ENCODE measurements at places on chromosomes 7 and 10.
A peak's percentile ranks its signal among the peaks of the same experiment; 100 is the strongest.

DNA sequence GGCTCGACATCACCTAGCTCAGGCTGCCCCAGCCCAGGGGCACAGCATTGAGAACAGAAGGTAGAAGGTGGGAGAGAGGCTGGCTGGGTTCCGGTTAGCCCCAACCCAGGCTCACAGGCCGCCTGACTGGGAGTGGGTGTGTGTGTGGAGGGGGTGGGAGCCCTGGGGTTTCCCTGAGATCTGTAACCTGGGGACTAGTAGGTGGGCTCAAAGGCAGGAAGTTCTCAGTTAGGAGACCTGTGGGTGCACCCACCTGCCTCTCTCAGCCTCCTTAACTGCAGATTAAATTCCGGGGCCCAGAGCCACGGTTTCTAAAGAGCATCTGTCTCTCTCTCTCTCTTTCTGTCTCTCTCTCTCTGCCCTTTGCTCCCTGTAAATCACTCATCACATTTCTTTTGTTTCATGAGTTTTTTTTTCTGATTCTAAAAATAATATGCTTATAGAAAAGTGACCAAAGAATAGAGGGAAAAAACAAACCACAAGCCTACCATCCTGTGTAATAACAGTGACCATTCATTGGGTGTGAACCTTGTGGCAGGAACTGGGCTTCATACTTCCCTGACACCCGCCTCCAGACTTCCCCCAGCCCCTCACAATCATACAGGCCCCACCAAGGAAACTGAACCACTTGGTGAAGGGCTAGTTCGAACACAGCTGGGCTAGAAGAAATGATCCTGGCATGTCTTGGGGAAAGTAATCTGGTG lies 83.4 kb upstream of the SMNDC1 start:
- no peak for DNase-seq

- no peak for DNase-seq
Observed at GRCh38 chr10:69810097-69810496, 8.4 kb downstream of the COL13A1 start.

GRCh38 chr7:132771301-132771730 lies 195.0 kb upstream of the PLXNA4 start:
- no peak for DNase-seq

DNA sequence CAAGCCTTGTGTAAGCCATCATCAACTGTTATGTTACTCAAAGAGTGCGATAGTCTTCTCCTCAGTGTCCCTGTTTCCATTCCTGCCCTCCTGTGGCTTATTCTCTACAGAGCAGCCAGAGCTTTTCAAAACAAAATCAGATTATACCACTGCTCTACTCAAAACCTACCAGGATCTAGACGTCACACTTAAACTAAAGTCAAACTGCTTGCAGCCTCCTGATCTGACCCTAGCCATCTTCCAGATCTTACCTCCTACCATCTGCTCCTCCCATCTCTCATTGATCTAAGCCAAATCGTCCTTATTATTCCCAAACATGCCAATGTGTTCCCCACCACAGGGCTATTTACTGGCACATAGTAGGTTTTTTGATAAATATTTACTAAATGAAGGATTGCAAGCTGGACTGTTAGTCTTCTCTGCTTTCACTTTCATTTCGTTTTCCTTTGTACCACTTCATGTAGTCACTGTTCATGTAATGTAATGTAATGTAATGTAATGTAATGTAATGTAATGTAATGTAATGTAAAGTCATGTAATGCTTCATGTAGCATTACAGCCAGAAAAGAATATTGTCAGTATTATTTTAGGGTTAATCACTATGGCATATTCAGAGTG lies 116.1 kb downstream of the GPR37 start:
- DNase-seq, result no peak

DNA sequence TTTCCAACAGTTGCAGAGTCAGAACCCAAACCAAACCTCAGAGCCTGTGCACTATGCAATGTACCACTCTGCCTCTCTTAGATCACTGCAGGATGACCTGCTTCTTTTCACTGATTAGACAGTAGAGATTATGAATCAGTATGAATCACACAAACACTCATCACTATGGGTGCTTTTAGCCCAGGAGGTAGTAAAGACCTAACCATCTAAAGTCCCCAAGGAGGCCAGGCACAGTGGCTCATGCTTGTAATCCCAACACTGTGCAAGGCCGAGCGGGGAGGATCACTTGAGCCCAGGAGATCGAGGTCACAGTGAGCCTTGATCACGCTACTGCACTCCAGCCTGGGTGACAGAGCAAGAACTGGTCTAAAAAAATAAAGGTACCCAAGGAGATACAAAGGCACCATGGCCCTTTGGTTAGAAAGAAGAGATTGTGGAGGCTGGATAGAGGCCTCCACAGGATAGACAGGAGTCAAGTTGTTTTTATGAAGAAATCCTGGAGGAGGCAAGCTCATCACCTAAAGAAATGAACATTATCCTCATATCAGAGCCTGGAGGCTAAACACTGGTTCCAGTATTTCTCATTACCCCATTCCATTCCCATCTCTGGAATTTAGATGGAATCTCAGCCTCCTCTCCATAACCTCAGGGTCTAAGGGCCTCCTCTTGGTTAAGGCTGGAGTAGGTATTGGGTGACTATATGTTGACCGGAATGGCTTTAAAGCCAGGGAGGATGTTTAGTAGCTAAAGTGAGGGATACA lies 12.9 kb downstream of the SEC31B start:
- DNase-seq, result peak; percentile 89

DNA sequence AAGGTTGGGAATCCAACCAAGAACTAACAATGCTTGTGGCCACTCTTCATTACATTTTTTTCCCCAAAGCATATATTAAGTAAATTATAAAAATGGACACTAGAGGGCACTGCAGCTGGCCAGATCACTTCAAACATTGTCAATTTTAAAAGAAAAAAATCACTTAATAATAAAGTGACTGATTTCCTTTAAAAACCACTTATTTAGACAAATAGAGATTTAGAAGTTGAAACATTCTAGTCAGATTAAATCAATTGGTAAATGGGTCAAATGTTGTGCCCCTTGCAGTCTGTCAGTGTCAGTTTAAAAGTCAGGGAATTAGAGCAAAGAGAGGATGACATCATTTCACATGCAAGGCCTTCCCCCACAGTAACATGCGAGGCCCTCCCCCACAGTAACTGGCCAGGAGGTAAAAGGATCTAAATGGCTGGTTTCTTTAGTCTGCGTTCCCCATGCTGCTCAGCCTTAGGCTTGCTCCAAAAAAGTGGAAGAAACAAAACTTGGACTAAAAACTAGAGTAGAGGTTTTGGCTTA lies 177.9 kb downstream of the SKAP2 start:
- peak; percentile 43 for DNase-seq

- no peak for DNase-seq
Observed at GRCh38 chr7:25665374-25665773, 437.1 kb upstream of the NPVF start.

DNA sequence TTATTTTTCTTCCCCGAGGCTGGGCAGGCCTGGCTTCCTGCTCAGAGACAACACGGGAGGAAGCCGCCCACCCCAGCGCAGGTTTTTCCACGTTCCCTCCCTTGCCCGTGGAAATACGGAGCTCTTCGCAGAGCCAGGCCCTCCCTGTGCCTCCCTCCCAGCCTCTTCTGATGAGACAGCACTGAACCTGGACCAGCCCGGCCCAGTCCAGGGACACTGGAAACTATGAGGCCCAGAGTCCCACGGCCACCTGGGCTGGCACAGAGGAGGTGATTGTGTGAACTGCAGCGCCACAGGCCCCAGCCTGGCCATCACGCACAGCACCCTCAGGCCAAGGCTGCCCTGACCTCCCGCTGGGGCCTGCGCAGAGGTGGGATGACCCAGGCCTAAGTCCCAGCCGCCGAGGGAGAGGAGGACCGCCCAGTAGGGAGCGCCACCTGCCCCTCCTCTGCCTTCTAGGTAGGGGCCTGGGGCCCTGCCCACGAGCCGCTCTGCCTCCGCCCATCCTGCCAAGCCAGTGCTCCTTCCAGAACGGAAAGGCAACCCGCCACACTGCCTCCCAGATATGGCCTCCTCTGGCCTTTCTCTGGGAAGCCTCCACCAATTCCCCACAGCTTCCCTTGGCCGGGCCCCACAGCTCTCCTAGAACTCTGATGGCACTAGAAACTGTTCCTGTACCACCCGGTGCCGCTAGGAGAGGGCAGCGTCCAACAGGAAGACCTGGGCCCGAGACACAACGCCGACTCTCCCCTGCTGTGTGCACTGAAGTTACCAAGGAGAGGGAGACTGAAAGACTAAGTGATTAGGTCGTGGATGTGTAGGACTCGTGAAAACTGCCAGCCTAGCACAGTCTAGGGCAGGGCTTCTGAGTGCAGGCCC lies 57.2 kb downstream of the PROSER2 start:
- DNase-seq, result no peak

DNA sequence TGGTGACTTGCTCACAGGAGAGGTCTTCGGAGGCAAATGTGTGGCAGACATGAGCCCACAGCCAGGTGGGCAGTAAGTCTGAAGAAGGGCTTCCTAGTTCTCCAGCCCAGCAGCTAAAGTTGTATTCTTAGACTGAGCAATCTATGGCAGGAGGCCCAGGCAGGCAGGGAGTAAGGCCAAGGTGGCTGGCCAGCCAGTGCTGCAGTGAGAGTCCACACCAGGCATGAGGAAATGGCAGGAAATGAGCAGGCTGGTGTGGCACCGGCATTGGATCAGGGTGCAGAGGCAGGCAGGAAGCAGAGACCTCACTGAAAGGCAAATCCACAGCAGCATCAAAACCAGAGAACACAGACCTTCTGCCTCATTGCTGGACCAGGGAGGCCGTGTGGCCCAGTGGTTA lies 84.6 kb upstream of the PDE1C start:
- DNase-seq, result peak; percentile 22

DNA sequence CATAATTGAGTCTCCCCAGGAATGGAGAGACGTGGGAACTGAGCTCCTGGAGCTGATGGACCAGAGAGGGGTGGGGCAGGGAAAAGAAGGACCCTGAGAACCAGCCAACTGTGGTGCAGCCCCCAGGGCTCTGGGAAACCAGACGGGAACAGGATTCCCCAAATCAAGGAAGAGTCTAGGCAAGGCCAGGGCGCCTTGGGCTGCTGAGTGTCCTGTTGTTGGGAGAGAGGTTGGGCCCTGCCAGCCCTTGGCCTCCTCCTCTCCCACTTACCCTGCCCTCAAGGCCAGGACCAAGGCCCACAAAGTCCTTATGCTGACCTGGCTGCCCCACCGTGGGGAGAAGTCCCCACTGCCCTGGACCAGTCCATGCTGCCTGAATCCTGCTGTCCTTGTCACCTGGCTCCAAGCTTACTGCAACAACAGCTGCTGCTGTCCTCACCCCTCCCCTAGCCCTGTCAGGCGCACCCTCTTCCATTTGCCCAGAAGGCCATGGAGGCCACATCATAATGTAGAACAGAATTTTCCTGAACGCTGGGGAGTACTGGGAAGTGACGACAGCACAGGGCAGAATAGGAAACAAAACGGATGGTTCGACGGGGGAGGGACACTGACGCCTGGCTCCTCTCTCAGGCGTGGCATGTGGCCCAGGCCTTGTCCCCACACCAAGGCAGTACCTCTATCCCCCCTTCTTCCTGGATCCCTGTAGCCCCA lies 132.9 kb upstream of the ZMIZ1 start:
- no peak for DNase-seq

DNA sequence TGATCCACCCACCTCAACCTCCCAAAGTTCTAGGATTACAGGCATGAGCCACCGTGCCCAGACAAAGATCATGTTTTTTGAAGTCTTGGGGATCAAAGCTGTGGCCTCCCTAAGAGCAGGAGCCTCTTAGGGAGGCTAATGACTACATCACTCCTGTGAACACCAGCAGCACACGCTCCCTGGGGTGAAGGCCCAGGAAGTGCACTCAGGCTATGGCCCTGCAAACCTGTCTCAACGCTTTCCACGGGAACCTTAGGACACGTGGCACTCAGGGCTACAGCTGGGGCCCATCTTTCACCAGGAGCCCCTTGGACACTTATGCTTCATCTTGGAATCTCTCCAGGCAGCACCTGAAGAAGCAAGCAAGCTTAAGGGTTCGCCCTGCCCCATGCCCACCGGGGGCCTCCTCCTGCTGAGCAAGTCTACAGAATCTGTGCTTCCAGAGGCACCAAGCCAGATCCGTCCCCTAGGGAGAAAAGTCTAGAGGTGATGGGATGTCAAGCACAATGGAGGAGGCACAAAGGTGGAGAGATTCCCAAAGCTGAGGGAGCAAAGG lies 18.4 kb downstream of the VSTM4 start:
- DNase-seq, result no peak

DNA sequence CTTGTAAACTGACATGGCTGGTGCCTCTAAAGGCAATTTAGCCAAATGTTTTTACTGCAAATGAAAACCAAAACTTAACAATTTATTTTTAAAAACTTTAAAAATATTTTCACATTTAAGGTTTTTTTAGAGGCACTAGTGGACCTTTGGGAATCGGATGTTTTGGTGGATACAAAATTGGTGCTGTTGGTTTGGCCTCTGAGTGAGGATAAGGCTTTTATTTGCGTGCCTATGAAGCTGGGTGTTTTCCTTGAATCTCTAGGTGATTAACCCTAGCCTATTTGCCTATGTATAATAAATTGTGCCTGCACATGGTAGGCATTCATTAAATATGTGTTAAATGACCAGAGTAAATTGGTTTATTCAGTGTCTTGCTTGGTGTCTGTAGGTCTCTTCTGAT lies 2.9 kb upstream of the SGCE start:
- DNase-seq, result no peak

GRCh38 chr10:124993736-124994451 lies 52.0 kb downstream of the ZRANB1 start:
- no peak for DNase-seq

- DNase-seq, result no peak
Observed at GRCh38 chr7:155300641-155301452, 3.2 kb downstream of the INSIG1 start.

GRCh38 chr7:124443762-124444161 lies 321.8 kb downstream of the GPR37 start:
- DNase-seq, result no peak

- no peak for DNase-seq
Observed at GRCh38 chr7:99139036-99139435, 4.9 kb downstream of the SMURF1 start.

- no peak for DNase-seq
Observed at GRCh38 chr7:21706131-21706530, 163.3 kb downstream of the DNAH11 start.

DNA sequence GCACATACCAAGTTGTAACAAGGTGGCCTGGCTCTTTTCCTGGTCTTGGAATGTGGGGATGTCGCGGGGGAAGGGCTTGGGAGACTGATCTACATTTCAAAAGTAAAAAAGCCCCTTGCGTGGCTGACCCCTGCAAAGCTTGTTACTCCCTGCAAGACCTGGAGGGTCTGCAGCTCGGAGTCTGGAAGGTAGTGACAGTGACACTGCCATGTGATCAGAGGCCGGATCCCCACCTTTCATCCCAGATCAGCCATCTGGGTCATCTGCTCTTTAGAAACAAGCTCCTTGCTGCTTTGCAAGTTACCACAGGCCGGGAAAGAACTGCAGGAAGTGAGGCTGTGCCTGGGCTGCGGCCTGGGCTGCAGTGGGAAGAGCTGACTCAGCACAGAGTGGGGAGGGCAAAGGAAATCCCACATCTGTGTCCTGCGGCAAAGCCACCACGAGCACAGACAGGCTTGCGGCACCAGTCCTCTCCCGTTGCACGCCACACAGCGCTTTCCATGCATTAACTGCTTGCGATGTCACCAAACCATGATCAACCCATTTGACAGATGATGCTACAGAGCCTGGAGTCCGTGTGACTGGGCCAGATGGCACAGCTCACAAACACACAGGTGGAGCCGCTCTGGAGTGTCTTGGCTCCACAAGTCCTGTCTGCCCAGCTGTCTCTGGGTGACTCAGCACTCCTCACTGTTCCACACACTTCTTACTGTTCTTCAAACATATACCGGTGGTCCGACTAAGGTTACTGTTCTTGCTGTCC lies 97.7 kb downstream of the SH3PXD2A start:
- DNase-seq, result peak; percentile 73

GRCh38 chr10:77160679-77161078 lies 476.9 kb downstream of the KCNMA1 start:
- peak; percentile 93 for DNase-seq

Data from fibroblast of skin of back (primary cell).